ENCODE measurements at places on chromosomes 2 and 18.

DNA sequence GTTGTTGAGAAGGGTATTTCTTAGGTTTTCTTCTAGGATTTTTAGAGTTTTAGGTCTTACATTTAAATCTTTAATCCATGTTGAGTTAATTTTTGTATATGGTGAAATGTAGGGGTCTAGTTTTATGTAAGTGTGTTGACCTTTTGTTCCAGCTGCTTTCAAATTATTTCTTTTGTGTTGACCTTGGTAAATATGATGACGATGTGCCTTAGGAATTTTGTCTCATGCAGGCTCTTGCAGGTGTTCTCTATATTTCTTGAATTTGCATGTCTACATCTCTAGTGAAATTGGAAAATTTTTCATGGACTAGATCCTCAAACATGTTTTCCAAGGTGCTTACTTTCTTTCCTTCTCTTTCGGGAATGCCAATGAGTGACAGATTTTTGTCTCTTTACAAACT lies 1609.3 kb upstream of the ZEB2 start:
- DNase-seq = no peak

GRCh38 chr18:41721103-41721790 lies 233.8 kb upstream of the PIK3C3 start:
- DNase-seq = no peak

DNA sequence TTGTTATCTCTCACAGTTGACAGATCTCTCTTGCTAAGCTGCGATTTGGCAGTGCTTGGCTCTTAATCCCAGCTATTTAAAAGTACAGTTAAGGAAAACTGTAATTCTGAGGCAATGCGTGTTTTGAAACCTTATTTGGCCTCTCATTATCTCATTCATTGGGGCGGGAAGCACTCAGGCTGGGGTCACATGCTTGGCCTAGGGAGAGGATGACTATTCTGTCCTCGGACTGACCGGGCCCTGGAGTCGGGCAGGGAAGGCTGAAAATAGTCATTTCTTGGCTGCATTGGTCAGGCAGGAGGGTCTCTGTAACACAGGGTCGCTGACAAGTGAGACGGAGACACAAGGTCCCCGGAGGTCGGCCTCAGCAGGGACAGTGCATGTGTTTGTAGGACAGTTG lies 20.2 kb upstream of the EMILIN2 start:
- no peak for DNase-seq

GRCh38 chr18:22045221-22045918 lies 124.0 kb upstream of the GATA6 start:
- no peak for DNase-seq

DNA sequence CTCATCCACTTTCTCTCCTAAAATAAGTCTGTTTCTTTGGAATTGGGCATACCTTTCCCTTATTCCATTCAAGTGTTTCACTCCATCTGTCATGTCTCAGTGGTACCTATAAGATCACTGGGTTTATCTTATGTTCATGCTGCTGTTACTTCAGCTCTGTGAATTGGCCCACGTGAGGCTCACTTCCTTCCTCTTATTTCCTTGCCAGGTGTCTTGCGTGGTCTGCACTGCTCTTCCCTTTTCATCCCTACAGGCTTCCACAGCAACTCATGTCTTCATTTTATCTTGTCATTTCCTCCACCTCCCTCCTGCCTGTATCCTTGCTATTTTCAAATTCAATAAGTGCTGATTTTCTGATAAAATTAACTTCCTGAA lies 159.1 kb upstream of the ALPP start:
- DNase-seq = no peak

Measured in central memory CD4-positive, alpha-beta T cell (primary cell).